GM04503 (cell line): ENCODE measurements at places on chromosomes 13 and 19.

DNA sequence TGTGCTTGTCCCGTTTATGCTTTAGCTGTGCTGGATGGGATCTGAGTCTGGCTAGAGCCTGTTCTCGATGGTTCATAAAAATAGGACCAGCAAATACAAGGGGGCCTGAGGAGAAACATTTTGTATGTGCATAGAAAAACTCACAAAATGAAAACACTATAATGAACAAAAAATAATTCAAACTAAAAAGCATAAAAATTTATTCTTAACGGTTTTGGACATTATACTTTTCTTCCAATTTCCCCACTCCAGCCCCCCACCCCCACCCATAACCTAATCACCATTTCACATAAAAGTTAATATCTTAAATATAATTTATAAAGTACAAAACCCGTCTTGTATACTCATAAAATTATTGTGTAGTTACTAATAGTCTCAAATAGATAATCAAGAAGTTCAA is 93.7 kb downstream of the MYCBP2 start:
- DNase-seq: no peak

DNA sequence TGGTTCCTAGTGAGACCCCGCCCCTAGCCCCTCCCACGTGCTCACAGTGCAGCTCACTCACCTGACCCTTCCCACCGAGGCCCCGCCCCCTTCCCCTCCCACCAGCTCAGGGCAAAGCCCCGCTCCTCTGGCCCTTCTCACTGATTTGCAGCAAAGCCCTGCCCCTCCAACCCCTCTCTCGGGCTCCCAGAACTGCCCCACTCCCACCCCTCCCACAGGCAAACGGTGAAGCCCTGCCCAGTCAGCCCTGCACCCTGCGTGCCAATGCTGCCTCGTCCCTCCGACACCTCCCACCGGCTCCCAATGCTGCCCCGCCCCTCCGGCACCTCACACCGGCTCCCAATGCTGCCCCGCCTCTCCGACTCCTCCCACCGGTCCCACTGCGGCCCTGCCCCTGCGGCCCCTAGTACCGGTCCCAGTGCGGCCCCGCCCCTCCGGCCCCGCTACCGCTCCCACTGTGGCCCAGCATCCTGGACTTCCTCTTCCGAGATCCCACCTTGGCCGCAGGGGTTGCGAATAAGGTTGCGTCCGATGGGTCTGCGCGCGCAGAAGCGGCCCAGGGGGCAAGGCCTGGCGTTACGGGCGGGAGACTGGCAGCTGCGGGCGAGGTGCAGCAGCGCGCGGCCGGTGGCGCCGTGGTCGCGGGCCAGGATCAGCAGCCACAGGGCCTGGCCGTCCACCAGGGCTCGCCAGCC is 834 bp downstream of the FBXO27 start:
- DNase-seq: no peak

- peak; percentile 10 for DNase-seq
These were observed 2.0 kb upstream of the ARHGAP45 start for GRCh38 chr19:1064661-1065605.

- DNase-seq: peak; percentile 60
These were observed 54.4 kb downstream of the COL4A2 start for GRCh38 chr13:110361365-110361911.

DNA sequence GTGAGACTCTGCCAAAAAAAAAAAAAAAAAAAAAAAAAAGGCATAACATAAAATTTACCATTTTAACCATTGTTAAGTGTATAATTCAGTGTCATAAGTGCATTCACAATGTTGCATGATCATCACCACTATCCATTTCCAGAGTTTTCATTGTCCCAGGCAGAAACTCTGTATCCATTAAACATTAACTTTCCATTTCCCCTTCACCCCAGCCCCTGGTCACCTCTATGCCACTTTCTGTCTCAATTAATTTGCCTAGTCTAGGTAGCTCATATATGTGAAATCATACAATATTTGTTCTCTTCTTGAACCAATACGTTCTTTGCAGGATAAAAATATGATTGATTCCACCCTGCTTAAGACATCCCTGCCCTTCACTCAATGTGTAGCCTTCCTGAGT is 31.0 kb upstream of the VWA8 start:
- no peak for DNase-seq

- DNase-seq: no peak
These were observed 68.0 kb downstream of the KDM4B start for GRCh38 chr19:5036698-5037563.
